ENCODE measurements at places on chromosomes 4 and X.

- no peak for DNase-seq
These were observed 1756.0 kb downstream of the C4orf33 start for GRCh38 chr4:130851932-130852331.

DNA sequence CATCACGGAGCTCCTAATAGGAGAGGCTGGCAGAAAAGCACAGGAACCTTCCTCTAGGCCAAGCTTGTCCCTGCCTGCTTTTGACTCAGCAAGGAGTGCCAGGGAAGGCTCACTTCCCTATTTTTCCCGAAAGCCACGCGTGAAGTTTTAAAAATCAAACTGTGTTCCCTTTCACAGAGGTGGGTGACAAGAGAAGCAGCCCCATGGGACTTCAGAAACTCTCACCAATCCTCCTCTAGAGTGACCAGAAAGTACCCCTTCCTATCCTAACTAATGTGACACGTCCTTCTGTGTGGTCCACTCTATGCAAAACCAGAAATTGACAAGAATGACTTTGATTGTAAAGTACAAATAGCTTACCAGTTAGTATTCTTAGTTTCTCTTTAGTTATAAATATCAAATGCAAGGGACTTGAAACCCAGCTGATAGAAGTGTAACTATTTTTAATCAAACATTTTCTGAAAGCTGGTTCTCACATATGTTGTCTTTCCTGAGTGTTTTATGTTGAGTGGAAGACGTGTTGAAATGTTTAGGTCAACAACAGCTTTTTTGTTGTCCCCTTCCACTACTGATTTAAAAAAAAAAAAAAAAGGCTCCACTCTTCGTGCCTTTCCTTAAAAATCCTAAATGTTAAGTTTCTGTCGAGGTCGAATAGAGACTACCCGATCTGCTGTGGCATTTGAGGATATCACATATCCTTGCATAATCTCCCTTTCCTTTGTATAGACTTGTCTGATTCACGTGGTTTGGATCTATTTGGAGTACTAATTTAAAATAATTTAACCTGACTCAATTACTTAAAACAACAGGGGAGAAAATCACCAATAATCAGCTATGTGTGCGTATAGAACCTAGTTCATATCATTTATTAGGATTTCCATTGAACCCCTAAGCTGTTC lies 42.1 kb downstream of the NFKB1 start:
- no peak for DNase-seq

GRCh38 chr4:156970501-156971164 lies 966 bp downstream of the PDGFC start:
- no peak for DNase-seq

DNA sequence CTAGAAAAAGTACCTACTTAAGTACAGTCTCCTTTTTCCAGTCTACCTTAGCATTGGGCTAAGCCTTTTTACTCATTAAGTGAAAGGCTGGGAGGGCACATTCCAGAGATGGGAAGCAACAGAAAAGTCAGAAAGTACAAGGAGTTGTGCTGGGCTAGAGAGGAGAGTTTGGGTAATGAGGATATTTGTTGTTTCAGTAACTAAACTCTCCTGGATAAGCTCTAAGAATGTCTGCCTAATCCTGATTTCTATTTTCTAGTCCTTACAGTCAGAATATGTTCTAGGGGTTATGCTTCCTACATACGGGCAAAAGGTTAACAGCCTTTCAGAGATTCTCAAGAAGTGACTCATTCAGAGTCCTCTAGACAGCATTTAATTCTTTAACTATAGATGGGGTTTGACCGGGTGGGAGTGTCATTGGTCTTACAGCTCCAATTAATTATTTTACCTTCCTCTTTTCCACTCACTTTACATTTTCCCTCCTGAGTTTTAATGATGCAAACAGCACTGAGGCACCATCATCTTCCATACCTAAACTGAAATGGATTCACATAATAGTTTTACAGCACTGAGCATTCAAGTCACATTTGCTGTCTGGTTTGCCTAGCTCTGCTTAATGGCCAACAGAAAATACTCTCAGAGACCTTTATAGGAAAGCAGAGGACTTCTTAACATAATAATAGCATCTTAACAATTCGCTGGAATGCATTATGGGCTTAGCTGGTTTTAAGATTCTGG lies 42.9 kb downstream of the USP26 start:
- DNase-seq: no peak

GRCh38 chr4:124590480-124590879 lies 122.1 kb downstream of the ANKRD50 start:
- no peak for DNase-seq

GRCh38 chrX:71183341-71183740 lies 38.7 kb downstream of the NLGN3 start:
- DNase-seq: no peak

- no peak for DNase-seq
These were observed 155.7 kb upstream of the MAP3K15 start for GRCh38 chrX:19670854-19671620.

GRCh38 chr4:182973511-182973911 lies 56.3 kb upstream of the DCTD start:
- DNase-seq: no peak

DNA sequence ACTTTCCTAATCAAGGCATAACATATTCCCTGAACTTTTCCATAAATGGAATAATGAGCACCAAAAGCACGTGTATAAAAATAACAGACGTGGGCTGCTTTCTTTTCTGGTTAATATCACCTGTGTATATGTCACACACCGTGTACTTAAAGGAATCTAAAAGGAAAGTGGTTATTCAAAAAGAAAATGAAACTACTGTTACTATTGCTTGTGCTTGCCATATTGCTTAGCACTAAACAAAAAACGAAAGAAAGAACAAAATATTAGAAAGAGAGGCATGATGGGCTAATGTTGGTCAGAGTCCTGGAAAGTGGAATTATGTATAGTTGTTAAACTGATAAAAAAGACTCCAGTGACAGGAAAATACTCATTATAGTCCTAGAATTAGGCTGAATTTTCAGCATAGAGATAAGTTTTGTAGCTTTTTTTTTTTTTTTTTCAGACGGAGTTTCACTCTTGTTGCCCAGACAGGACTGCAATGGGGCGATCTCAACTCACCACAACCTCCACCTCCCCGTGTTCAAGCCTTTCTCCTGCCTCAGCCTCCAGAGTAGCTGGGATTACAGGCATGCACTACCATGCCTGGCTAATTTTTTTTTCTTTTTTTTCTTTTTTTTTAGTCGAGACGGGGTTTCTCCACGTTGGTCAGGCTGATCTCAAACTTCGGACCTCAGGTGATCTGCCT lies 123.2 kb downstream of the PABPC4L start:
- DNase-seq: no peak

DNA sequence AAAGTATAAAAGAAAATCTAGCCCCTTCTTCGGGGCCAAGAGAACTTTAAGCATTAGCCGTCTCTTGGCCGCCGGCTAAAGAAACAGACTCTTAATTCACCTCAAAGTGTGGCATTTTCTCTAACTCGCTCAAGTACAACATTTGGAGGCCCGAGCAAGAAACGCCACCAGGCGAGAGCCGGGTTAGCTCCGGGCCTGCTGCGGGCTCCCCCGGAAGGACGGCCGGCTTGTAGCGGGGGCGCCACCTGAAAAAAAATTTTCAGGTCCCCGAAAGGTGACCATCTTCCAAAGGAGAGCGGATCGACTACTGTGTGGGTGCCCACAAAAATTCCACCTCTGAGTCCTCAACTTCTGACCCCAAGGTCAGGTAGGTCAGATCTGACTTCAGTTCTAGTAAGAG lies 156.0 kb downstream of the DEFB131A start:
- no peak for DNase-seq

DNA sequence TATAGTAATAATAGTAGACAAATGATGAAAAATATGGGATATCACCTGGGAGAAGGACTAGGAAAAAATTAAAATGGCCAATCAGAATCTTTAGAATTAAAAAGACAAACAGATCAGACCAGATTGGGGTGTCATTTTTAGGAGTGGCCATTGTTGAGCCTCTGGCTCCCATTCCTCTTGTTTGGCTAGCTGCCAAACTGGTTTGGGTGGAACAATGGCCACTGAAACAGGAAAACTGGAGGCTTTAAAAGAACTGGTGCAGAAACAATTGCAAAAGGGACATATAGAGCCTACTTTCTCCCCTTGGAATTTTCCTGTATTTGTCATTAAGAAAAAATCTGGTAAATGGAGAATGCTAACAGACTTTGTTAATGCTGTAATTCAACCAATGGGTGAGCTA lies 294.8 kb upstream of the DKK2 start:
- no peak for DNase-seq

DNA sequence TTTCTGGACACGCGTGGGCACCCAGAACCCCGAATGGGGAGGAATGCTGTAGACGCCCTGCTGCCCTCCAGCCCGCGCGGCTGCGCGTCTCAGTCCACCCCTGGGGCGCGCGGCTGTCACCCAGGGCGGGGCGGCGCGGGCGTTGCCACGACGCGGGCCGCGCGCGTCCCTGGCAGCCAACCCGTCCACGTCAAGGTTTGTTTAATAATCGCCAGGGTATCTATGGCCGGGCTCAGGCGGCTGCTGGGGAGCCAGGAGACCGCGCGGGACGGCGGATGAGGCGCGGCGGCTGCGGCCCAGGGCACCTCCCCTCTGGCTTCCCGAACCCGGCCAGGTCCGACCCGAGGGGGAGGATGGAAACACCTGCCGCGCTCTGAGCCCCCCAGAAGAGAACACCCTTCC lies at the start of gene SPATA18:
TSS of gene SPATA18 (plus strand) at position 92 of the 402 bp plus-strand sequence. CDS start 401 bp downstream, outside the sequence.
- DNase-seq: no peak

DNA sequence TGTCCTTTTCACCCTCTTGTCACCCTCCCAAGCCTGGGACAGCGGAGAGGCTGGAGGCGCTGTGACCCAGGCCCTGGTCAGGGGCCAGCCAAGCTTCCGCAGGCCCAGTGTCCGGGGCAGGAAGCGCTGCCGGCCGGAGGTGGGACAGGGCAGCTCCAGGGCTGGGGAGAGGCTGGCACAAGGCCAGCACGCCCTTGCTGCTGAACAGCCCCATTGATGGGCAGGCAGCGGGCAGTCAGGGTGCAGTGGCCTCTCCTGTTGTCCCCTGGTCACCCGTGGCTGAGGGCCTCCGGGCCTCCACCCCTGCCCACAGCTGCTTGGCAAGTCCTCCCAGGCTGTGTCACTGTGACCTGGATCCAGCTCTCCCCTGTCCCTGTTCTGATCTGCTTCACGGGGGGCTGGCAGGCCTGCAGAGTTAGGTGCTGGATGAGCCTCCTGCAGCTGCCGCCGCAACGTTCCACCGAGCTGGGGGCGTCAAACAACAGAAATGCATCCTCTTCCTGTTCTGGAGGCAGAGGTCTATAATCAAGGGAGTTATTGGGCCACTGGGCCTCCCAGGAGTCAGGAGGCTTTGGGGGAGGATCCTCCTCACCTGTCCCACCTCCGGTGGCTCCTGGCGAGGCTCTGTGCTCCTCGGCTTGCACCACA lies 107.9 kb downstream of the PSAPL1 start:
- no peak for DNase-seq

DNA sequence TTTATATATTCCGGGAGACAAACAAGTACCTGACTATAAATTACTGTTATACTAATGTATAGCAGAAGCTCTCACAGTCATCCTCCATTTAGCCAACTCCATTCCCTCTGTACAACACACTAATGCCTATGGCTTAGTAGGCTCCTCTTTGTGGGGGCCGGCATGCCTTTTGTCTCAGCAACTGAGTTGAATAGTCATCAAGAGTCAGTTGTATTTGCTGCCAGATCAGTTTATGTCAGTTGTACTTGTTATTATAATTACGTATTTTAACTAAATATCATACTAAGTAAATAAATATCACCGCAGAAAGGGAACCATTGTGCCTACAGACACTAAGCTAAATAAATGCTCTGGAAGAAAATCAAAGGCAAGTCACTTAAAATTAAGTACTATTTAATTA lies 9.9 kb downstream of the PRMT9 start:
- no peak for DNase-seq

DNA sequence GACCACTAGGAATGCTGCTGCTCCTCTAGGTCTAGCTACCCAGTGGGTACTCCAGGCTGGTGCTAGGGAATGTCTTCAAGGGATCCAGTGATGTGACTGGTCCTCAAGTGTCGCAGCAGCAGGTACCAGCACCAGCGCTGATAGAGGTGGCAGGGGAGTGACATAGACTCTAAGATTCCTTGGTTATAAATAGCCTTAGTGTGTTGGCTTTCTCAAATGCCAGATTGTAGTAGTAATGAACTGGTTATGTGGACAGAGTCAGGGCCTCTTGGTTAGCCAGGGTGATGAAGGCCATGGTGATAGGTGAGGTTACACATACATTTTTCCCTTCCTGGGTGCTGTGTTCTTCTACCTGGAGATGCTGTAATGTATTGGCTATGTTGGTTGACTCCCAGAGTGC lies 38.3 kb downstream of the DCLK2 start:
- DNase-seq: no peak

GRCh38 chr4:1565598-1566295 lies 118.4 kb downstream of the FAM53A start:
- DNase-seq: no peak

DNA sequence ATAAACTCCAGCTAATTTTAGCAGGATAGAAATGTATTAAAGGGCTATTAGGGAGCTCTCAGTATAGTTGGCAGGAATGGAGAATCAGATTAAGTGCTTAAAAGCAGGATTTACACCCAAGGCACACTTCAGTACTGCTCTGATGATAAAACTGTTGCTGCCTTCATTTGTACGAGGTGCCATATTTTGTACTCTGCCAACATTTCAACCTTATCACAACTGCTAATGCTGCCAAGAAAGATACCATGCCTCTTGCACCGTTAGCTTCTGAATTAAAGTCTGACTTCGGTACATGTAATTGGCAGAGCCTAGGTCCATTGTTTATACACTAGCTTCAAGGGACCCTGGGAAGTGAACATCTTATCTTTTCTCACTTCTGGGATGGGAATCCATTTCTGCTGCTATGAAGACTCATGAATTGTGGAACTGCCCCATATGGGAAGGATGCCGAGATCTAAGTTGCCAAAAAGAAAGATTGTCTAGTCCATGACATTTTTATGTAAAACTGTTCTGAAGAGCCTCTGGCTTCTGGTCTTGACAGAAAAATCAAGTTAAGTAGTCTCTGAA lies 624.0 kb upstream of the IGFBP7 start:
- no peak for DNase-seq

- DNase-seq: no peak
These were observed 228.8 kb upstream of the PGRMC2 start for GRCh38 chr4:128516301-128516969.

GRCh38 chrX:1609762-1610161 lies 5.1 kb upstream of the ASMT start:
- no peak for DNase-seq

GRCh38 chr4:8319731-8320385 lies 50.3 kb downstream of the HTRA3 start:
- DNase-seq: no peak
